Ureter (tissue), 1 donor: ENCODE measurements at places on chromosomes 7 and 10. TPM values are rescaled to one million over a fixed set of nuclear protein-coding genes. Genes with fewer than 3 reads are reported as not detected.

DNA sequence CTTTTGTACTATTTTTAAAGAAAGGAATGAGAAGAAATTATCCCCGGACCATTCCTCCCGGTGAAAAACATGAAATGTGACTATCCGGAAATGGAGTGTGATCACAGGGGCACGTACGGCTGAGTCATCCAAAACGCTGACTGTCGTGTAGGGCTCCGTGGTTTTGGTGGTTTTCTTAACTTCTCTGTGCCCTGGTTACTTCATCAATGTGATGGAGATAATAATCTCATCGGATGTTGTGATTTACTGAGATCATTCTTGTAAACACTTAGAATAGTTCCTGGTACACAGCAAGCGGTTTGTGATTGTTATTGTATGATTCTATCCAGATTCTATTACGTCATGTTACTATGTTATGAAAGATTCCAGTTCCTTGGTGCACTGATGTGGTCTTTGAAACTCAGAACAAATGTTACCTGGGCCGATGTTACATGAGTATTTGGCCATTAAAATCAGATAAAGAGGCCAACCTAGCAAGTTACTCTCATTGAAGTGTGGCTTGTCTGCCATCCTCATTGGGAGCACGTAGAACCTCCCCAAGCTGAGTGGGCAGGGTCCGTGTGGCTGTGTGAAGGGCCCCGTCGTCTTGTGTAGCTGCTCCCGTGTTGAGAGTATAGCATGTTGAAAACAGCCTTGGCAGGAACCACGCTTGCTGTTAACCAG lies 99.5 kb downstream of the CAMK1D start:
- DNase-seq: peak; percentile 62

- DNase-seq: peak; percentile 51
These were observed 1.3 kb downstream of the ANXA11 start for GRCh38 chr10:80203835-80204676.

DNA sequence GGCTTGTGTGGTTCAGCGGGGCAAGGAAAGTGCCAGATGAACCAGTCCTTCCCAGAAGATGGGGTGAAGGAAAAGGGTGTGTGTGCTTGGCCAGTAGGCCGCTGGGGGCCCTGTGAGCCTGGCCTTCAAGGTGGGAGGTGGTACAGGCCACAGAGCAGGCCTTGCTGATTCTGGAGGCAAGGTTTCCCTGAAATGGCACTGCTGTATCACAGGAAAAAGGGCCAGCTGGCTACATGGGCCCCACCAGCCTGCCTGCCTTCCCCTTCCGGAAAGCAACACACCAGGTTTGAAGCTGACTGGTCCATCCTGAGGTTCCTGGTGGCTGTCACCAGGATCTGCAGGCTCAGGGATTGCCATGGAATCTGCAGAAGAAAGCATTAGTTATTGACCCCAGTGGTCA lies 12.5 kb downstream of the MMRN2 start:
- DNase-seq: peak; percentile 27

Gene TMEM176B
- total RNA-seq: 32.7 TPM

GRCh38 chr7:71016401-71016800 lies 115.5 kb upstream of the GALNT17 start:
- no peak for DNase-seq

Gene PLAC9
- 44.2 TPM for total RNA-seq

- DNase-seq: no peak
These were observed 28.9 kb downstream of the PPIF start for GRCh38 chr10:79376078-79376628.

GRCh38 chr10:35598379-35598778 lies 6.8 kb upstream of the GJD4 start:
- no peak for DNase-seq

Gene TACC2
- total RNA-seq: 98.1 TPM

GRCh38 chr7:78134256-78134655 lies 335.7 kb downstream of the PHTF2 start:
- no peak for DNase-seq

GRCh38 chr7:24611130-24611529 lies 37.9 kb downstream of the PALS2 start:
- DNase-seq: no peak

GRCh38 chr7:105838627-105839231 lies 37.7 kb downstream of the ATXN7L1 start:
- no peak for DNase-seq

- no peak for DNase-seq
These were observed 255.4 kb upstream of the LYZL1 start for GRCh38 chr10:29033311-29033940.

- DNase-seq: no peak
These were observed 6.7 kb upstream of the SMNDC1 start for GRCh38 chr10:110311357-110311949.

- DNase-seq: no peak
These were observed 354.5 kb downstream of the FGFR2 start for GRCh38 chr10:121243609-121244241.

Gene GAD2
- total RNA-seq: not detected

- no peak for DNase-seq
These were observed 45.5 kb downstream of the SLIT1 start for GRCh38 chr10:97140049-97140846.

GRCh38 chr7:21123586-21123985 lies 304.3 kb upstream of the SP4 start:
- DNase-seq: no peak

Gene C7orf57
- total RNA-seq: 0.42 TPM

GRCh38 chr10:88108115-88108610 lies 244.7 kb downstream of the PTEN start:
- DNase-seq: no peak

Gene MBLAC1
- total RNA-seq: 1.5 TPM

Gene CCL24
- total RNA-seq: not detected

Gene GCC1
- 15.7 TPM for total RNA-seq

- DNase-seq: no peak
These were observed 100.1 kb downstream of the HIP1 start for GRCh38 chr7:75638594-75639070.

DNA sequence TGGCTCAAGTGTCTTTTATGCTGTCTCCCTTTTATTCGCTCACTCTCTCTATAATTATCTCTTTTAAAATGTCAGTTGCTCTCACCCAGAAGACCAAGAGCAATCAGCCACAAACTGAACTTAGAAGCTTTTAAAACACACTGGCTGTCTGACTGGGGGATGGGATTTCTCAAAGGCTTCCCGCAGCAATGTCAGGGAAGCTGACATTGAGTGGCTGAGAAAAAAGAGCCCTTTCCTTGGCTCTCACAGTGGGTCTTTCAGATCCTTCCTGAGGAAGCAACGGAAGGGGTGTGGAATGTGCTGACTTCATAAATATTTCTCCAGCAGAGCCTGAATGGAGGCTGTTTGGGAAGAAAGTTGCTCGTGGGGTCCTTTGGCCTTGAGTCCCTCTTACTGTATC lies 445.7 kb upstream of the C7orf33 start:
- DNase-seq: no peak

GRCh38 chr7:116601426-116601825 lies 70.6 kb upstream of the MET start:
- DNase-seq: no peak

Gene BAG3
- 46.4 TPM for total RNA-seq
